ENCODE measurements at places on chromosomes 12 and 14. TPM values are rescaled to one million over a fixed set of nuclear protein-coding genes. Genes with fewer than 3 reads are reported as not detected.

Gene KRT82
- total RNA-seq = not detected

Gene AREL1
- 32.2 TPM for total RNA-seq

DNA sequence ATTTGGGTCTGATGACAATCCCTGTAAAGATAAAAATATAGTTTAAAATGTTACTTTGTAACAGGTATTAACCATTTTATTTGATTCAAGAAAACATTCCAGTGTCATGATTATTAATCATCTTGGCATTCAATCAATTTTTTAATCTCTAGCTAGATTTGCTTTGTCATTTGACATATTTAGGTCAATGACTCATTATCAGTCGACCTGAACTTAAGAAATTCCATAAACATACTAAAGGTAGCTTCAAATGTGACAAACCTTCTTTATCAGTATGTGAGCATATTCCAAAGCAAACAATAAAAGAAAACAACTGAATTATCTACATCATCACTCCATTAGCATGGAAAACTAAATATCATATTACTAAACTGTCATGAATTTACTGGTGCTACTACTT is 50.8 kb upstream of the CDKL1 start:
- no peak overlapping the region for H3K27ac ChIP-seq
- peaks cover 22% of the 10 kb centered on the region for H3K36me3 ChIP-seq
- no peaks in the 10 kb centered on the region for H3K27me3 ChIP-seq
- H3K4me1 ChIP-seq = no peaks in the 10 kb centered on the region

DNA sequence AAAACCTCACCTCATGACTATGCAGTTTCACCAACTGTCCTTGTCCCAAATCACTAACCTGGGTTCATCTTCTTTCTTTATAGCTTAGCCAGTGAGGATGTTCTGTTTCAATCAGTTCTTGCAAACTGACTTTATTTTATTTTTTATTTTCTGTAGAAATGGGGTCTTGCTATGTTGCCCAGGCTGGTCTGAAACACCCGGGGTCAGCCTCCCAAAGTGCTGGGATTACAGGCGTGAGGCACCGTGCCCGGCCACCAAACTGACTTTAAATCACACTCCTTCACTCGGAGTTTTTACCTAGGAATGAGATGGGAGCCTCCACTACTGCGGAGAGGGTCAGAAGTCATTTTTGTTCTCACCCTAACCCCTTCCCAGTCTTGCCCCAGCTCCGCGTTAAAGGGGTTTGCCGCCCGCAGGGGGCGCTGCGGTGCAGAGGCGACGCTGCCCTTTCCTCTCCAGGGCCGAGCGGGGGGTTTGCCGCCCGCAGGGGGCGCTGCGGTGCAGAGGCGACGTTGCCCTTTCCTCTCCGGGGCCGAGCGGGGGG is 7.0 kb upstream of the B4GALNT3 start:
- H3K4me1 ChIP-seq = no peaks in the 10 kb centered on the region
- no peak overlapping the region for H3K27ac ChIP-seq
- H3K4me3 ChIP-seq = no peak overlapping the region
- H3K27me3 ChIP-seq = no peaks in the 10 kb centered on the region
- H3K36me3 ChIP-seq = peaks cover 11% of the 10 kb centered on the region

All from H9 (cell line).